ENCODE measurements at places on chromosomes 2 and 18.

DNA sequence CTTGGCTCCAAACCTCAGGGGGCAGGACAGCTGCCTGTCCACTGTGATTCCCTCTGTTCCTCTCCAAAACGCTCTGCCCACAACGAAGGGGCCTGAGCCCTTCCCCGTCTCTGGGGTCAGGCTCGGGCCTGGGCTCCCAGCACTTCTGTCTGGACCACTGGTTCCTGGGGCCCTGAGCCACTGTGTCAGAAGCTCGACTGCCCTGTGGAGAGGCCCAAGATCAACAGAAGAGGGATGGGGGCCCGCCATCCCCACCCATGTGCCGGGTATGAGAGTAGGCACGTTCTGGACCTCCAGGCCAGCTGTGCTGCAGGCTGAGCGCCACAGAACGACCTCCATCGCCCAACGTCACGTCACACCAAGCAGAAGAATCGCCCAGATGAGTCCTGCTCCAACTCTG is 119.9 kb upstream of the HS6ST1 start:
- DNase-seq = no peak

- DNase-seq = no peak
Measured at GRCh38 chr2:73210019-73210418, 4.0 kb upstream of the SMYD5 start.

GRCh38 chr2:7467782-7468447 is 550.7 kb downstream of the RNF144A start:
- no peak for DNase-seq

GRCh38 chr18:57619876-57620275 is 1.8 kb downstream of the NARS1 start:
- no peak for DNase-seq

GRCh38 chr2:98859323-98859722 is 76.7 kb downstream of the CRACDL start:
- no peak for DNase-seq

- no peak for DNase-seq
Measured at GRCh38 chr2:69202327-69202726, 184.7 kb downstream of the GFPT1 start.

GRCh38 chr2:239648607-239649006 is 247.8 kb upstream of the HDAC4 start:
- DNase-seq = no peak

- DNase-seq = no peak
Measured at GRCh38 chr18:36547544-36547943, 250.0 kb downstream of the FHOD3 start.
